ENCODE measurements at places on chromosomes 12 and 14. TPM values are rescaled to one million over a fixed set of nuclear protein-coding genes. Genes with fewer than 3 reads are reported as not detected.

The HHIPL1 gene
- total RNA-seq, result 9.3 TPM

The ITPR2 gene
- 3.3 TPM for total RNA-seq

The GNG2 gene
- total RNA-seq, result 19.5 TPM

The KNTC1 gene
- total RNA-seq, result 8.3 TPM

The TAS2R43 gene
- total RNA-seq, result 0.33 TPM

The SOX5 gene
- 7.9 TPM for total RNA-seq

The LUM gene
- total RNA-seq, result 202 TPM

The CYP27B1 gene
- 0.15 TPM for total RNA-seq

The PITPNM2 gene
- 16.3 TPM for total RNA-seq

The DBX2 gene
- total RNA-seq, result not detected

The ADGRD1 gene
- 1.9 TPM for total RNA-seq

Measured in smooth muscle cell of trachea (primary cell).